ENCODE measurements at places on chromosomes 7 and 10.
A peak's percentile ranks its signal among the peaks of the same experiment; 100 is the strongest.

DNA sequence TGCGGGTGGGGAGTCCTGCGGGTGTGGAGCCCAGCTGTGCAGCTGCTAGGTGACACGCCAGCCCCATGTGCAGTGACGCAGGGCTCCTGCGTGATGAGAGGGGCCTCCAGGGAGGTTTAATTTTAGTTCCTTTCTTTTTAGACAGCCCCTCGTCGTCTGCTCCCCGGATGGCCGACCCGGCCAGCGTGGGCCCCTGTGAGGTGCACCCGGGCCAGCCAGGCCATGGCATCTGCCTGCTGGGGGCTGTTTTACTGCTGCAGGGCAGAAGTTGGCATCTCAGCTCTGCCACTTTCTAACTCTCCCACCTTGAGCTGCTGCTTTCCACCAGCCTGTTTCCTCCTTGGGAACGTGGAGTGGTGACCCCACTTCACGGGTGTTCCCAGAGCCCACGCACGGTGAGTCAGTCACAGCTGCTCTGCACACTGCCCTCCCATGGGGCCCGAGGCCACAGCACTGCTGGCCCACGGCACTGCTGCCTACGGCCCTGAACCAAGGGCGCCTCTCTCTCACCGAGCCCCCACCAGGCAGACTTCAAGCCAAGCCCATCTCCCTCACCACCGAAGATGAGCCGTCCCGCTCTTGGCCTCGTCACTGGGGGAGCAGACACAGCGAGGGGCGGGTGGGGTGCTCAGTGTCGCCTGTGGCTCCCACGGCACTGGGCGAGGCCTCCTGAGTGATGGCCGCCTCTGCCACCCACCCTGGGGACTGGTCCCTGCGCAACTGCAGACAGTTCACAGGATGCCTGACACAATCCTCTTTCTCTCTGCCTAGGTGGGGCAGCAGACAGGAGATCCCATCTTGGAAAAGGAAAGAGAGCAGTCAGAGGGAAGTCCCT is 21.3 kb downstream of the CYP2W1 start:
- DNase-seq, result peak; percentile 62

GRCh38 chr10:35699848-35700486 is 57.9 kb upstream of the FZD8 start:
- DNase-seq, result no peak

GRCh38 chr7:116950889-116951351 is 2.4 kb upstream of the ST7 start:
- DNase-seq, result no peak

- no peak for DNase-seq
These were observed 86.5 kb upstream of the NPVF start for GRCh38 chr7:25314731-25315267.

DNA sequence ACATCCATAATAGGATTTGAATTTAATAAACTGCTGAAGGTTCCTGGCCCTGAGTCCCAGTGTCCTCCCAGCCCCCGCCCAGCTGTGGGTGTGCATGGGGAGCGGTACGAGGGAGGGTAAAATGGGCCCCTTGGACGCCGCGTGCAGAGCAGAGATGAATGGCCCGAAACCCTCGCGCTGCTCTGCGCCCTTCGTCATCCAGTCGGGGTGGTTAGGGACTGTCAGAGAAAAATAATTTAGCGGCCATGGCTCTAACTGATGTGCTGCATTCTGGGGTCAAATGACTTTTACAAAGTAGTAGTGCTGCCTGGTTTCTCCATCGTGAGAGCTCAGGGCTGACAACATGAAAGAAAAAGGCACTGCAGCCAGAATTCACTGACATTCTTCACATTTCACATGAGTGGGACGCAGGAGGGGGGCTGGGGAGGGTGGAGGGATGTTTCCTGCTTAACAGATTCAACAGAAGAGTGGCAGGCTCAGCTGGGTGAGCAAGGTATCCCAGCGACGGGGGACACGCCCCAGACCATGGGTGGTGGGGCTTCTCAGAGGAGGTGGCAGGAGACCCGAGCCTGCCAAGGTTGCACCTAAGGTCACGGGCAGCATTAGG is 304.5 kb downstream of the WDR37 start:
- DNase-seq, result no peak

DNA sequence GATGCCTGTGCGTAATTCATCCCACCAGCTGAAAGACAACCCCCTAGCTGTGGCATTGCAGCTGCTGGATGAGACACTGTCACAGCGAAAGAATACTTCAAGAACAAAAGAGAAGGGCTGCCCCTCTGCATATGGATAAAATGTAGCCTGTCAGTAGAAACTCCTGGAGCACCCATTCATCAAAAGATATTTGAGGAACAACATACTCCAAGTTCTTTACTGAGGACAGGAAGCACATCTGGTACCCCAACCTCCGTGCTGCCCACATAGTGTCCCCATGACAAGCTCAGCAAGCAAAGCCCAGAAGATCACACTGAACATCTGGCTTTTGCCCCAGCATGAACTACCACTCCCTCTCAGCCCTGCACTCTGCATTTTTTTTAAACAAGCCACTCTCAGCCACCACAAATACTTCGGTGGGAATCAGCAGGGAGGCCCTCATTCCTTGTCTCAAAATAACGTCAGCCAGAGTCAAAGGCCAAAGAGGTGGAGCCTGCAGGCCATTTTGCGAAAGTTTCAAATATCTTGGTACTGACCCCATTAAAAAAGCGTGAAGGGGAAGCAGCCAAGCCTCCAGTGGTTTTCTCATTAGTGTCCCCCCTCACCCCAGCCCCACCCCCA is 1.7 kb downstream of the CREB3L2 start:
- DNase-seq, result no peak

- DNase-seq, result no peak
These were observed 28.2 kb downstream of the NDUFB2 start for GRCh38 chr7:140724706-140725105.

DNA sequence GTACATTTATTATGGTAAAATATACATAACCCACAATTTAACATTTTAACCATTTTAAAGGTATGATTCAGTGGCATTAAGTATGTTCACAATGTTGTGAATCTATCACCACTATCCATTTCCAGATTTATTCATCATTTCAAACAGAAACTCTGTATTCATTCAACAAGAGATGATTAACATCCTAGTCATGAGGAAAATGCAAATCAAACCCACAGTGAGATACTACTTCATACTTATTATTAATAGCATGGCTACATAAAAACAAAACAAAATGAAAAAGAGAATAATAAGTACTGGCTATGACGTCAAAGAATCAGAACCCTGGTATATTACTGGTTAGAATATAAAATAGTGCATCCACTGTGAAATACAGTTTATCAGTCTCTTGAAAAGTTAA is 386.6 kb upstream of the POM121L12 start:
- no peak for DNase-seq

GRCh38 chr10:104081998-104082397 is 3.7 kb downstream of the COL17A1 start:
- DNase-seq, result no peak

- DNase-seq, result no peak
These were observed 9.6 kb upstream of the VWC2 start for GRCh38 chr7:49763791-49764190.

- no peak for DNase-seq
These were observed 22.6 kb downstream of the ENKUR start for GRCh38 chr10:24993237-24993958.

DNA sequence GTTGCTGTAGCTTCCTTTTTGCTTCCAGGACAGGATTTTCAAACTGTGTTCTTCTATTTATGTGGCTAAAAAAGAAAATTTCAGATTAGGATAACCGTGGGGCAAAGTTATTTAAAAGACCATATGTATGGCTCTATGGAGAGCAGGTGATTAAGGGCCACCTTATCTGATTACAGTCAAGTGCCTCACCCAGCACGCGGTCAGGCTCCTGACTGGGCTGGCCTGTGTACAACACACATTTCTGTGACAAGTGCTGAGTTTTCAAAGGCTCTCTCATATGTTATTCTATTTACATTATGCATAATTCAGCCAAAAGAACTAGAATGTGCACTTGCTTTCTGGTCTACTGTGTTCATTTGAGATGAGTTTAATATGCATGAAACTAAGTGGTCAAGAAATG is 547.4 kb downstream of the PHTF2 start:
- DNase-seq, result no peak

GRCh38 chr7:38129162-38129561 is 48.9 kb upstream of the STARD3NL start:
- no peak for DNase-seq

DNA sequence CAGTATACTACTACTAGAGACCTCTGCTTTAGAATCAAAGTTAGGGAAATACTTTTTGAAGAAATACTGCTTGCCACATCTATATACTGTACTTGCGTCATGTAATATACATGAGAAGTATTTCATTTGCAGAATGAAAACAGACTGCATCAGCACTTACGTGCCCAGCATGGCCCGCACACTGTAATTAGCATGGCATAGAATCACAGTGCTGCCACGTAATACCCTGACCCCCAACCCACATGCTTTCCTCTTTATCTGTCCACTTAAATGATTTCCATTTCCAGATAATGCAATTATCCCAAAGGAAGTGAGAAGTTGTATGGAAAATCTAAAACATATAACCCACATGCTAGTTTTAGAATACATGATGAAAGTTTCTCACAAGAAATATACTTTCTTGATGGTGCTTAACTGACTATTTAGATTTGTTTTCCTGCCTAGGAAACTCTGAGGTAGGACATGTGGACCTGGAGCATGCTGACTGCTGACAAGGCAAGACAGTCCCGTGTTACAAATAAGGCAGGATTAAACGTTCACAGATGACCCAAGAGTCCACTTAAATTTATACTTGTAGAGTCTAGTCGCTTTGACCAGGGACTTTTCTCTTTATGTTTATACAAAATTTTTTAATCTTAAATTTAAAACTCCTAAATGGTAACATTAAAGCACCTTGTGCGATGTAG is 12.6 kb downstream of the USP6NL start:
- no peak for DNase-seq

DNA sequence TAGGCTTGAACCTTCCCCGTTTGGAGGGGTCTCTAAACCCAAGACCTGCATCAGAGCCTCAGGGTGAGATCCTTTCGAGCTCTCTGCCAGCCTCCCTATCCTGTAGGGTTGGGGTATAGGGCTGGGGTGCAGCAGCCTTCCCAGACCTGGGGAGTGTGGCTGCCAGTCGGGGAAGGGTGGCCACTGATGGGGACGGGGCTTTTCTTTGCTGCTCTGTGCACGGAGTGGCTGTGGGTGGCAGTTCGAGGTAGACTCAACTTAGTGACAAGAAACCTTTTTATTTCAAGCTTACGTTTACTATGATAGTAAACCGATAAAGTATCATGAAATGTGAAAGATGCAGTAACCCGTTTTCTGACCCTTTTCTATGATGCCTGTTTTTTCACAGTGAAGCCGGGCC is 13.0 kb downstream of the ZNF316 start:
- DNase-seq, result no peak

GRCh38 chr7:69260023-69260422 is 338.3 kb upstream of the AUTS2 start:
- no peak for DNase-seq

- peak; percentile 24 for DNase-seq
These were observed 73.8 kb upstream of the PRLHR start for GRCh38 chr10:118669020-118669791.

GRCh38 chr7:12436896-12437535 is 33.4 kb upstream of the VWDE start:
- no peak for DNase-seq

DNA sequence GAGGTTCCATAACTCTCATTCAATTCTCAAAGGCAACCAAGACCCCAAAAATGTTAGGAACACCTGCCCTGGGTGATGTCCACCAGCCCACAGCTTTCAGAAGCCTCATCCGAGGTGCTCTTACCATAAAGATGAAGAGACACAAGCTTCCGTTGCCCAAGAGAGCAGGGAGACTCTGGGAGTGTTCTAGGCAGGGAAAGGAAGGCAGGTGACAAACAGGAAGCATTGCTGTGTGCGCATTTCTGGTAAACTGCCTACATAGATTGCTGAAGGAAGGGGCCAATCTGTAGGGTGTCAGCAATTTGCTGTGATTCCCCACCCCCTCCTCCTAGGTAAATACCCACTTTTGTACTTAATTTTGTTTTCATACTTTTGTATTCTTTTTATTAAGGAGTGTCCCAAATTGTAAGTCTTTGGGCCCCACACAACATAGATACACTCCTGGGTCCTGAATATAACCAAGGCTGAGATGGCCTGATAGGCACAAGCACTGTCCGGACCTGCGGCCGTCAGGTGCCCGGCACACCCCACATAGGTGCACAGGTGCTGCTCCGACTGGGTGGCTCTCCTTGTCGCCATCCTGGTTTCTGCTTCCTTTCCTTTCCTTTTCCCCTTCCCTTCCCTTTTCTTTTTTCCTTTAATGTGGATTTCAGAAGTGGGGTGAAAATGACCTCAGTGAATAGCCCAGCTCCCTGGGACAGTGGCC is 51.4 kb upstream of the SMNDC1 start:
- peak; percentile 71 for DNase-seq

- no peak for DNase-seq
These were observed 115.1 kb downstream of the FRMD4A start for GRCh38 chr10:14215641-14216040.

- peak; percentile 54 for DNase-seq
These were observed 170.0 kb downstream of the PRKCQ start for GRCh38 chr10:6409971-6410643.

- no peak for DNase-seq
These were observed 151.2 kb downstream of the MPP7 start for GRCh38 chr10:28151636-28152035.

GRCh38 chr10:123150271-123150985 is 2.5 kb downstream of the HMX2 start:
- DNase-seq, result no peak

- no peak for DNase-seq
These were observed 81.9 kb upstream of the CALN1 start for GRCh38 chr7:72493850-72494661.

DNA sequence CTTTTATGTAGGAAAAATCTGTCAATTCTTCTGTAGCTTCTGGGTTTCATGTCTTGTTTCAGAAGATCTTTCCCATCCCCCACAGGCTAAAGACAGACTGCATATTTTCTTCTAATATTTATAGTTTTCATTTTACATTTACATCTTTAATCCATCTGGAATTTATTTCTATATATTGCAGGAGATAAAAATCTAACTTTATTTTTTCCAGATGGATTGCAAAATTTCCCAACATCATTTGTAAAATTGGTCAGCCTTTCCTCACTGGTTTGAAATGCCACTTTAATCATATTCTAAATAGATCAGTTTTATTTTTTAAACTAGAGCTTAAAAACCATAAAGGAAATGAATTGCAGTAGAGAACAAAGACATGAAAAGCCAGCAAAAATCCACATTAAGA is 46.9 kb downstream of the TMEM26 start:
- DNase-seq, result no peak

DNA sequence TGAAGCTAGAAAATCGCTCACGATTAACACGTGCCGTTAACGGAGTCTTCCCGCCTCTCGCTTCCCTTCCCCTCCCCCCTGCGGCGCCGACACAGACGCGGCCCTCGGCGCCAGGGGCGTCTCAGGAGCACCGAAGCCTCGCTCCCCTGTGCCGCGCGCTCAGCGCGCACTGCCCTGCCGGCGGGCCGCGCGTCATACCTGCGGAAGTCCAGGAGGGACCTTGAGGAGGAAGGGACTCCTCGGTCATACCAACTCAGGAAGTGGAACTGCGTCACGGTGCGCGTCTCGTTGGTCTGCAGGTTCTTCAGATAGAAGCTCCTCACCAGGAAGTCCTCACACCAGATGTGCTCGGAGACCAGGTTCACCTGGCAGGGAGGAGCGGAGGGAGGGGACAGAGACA is 239.6 kb downstream of the DNAJB6 start:
- peak; percentile 78 for DNase-seq

All from CD4-positive, alpha-beta T cell treated with Interferon alpha-2 for 1 hour (primary cell).